ENCODE measurements at places on chromosomes 12 and 14.

DNA sequence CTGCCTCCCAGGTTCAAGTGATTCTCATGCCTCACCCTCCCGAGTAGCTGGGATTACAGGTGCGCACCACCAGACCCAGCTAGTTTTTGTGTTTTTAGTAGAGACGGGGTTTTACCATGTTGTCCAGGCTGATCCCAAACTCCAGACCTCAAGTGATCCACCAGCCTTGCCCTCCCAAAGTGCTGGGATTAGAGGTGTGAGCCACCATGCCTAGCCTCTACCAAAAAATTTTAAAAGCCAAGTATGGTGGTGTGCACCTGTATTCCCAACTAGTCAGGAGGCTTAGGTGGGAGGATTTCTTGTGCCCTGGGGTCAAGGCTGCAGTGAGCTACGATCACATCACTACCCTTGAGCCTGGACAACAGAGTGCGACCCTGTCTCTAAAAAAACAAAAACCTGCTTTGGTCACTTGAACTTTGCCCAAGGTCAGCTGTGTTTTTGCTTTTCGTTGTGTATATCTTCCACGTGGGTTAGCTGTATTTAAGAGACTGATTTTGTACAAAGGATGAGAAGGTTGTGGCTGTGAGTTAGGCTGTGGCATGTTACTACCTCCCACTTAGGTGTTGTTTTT, 12.7 kb downstream of the C12orf76 start:
- DNase-seq = no peak

- DNase-seq = no peak
Observed at GRCh38 chr14:80493620-80494019, 282.3 kb upstream of the DIO2 start.

DNA sequence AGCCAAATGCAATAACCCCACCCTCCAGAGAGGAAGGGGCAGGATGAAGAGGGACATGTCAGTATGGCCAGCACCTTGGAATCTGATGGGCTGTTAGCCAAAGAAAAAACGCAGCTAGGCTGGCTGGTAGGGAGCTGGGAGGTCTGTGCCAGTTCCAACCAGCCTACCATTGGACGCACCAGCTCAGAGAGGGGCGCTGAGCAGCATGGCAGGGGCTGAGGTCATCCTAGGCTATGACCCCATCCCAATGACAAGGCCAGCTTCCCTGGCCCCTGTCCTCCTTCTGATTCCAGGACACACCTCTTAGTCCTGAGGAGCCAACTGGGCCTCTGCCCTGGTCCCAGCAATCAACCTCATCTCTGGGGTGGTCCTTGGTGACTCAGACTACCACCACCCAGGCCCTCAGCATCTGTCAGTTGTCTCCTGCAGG, 12.2 kb downstream of the ACTN1 start:
- DNase-seq = no peak

- DNase-seq = no peak
Observed at GRCh38 chr14:52026901-52027300, 37.6 kb downstream of the RTRAF start.

GRCh38 chr14:74198441-74199234, 40.6 kb upstream of the VSX2 start:
- no peak for DNase-seq

- DNase-seq = no peak
Observed at GRCh38 chr12:71627438-71628002, 36.1 kb downstream of the ZFC3H1 start.

- DNase-seq = peak; percentile 67
Observed at GRCh38 chr12:69900720-69901131, 75.7 kb downstream of the MYRFL start.

GRCh38 chr14:64960762-64961276, 11.3 kb downstream of the RAB15 start:
- no peak for DNase-seq

DNA sequence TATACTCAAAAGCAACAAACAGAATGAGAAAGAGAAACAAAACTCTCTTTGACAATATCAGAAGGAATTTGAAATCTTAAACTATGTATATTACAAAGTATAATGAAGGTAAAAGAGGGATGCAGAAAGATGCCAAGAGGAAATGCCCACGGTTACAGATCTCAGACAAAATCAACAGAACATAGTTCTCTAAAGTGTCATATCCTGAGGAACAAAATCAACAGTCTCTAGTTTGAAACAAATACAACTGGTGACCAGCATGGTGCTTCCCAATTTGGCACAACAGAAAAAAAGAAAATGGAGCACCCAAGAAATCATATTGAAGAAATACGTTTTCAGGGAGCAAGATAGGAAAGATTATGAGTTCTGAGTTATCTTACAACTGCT, 116.5 kb downstream of the METTL25 start:
- DNase-seq = no peak

DNA sequence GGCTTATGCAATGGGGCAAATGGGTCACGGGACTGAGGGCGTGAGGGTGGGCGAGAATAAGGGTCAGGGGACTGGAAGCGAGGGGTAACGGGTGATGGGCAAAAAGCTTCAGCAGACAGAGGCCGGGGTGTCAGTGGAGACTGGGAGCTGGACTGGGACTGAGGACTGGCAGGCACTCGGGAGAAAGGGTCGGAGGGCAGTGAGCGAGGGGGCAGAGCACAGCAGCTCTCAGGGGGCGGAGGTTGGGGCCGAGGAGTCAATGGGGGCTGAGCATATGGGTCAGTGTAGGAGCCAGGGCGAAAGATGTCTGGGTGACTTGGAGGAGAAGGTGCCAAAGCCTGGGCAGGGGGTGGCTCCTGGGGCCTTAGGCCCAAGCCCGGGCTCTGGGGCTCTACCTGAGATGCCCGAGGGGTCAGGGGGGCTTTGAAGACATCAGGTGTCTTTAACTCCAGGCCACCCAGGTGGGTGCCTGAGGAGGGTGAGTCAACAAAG, 20.2 kb downstream of the KMT2D start:
- no peak for DNase-seq

DNA sequence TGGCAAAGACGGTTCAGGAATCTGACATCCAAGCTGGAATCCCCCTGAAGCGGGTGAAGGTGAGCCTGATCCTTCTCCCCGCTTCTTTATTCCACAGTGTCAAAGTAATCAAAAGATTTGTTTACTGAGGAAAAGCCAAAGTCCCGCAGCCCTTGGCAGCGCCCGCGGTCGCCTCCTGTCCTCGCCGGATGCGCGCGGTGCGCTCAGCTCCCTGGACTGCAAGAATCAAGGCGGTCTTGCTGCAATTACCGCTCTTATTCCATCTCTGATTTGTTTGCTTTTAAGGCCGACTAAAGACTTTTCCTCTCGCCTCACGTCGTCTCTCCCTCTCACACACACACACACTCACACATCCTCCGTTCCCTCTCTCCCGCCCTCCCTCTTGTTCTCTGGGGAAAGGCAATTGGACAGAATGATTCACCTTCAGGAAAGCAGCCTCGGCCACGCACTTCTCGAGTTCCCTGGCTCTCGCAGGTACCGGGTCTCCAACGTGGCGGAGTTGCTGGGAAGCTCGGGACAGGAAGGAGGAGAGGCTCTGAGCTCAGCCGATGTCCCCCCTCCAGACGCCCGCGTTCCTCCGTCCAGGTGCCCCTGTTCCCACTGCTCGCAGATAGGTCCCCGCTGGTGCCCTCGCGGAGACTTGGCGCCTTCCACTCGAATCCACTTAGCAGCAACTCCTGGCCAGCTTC, 68.6 kb upstream of the USP15 start:
- no peak for DNase-seq

DNA sequence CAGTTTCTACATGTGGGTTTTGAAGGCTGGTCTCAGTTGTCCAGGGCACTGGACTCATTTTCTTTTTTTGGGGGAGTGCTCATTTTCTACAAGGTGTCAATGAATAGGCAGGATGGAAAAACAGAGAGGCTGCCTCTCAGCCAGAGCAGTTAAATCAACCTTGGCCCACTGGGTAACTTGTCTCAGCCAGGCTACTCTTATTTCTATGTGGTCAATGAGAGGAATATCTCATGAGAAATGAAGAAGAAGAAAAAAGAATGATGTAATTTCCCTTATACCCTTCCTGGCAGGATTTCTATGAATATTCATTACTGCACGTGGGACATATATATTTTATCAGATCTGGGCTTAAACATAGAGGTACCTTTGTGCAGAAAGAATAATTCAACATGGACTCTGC, 155.2 kb upstream of the E2F7 start:
- DNase-seq = no peak

- no peak for DNase-seq
Observed at GRCh38 chr12:85531341-85531740, 251.3 kb downstream of the ALX1 start.

DNA sequence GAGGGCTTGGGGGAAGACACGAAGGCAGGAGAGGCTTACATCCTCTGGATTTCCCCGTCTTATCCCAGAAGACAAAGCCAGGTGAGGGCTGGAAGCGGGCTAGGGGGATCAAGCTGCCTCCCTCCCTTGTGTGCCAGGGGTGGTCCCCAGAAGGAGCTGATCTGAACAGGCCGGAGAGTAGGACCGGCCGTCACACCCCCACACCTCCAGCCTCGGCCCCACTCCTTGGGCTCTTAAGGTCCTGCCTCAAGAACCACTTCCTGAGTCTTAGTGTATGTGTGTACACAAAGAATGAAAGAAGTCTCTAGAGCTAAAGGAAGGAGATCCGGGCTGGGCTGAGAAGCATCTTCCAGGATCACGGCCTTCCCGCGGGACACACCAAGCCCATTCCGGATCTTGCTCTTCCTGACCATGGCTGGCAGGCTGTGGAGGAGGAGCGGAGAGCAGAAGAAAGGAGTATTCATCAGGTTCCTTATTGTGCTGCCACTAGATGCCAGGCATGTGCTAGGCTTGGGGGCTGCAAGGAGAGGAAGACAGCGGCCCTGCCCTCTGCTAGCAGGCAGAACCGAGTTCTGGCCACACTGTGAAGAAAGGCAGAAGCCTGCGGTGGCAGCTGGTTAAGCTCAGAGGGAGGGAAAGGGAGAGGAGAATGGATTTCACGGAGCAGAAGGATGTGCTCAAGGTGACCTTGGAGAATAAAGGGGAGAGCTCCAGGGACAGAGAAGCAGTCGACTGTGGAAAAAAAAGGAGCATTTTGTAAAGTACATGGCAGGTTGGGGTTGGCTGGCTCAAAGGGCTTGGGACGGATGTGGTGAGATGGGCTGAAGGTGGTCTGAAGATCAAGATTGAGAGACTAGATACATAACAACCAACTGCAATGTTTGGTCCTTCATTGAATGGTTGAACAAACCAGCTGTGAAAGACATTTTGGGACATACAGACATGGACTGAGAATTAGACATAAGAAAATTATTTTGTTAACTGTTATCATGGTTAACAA, 1.3 kb upstream of the CD63 start:
- DNase-seq = no peak

- DNase-seq = no peak
Observed at GRCh38 chr12:57224973-57225679, 4.4 kb upstream of the SHMT2 start.

- no peak for DNase-seq
Observed at GRCh38 chr12:82650627-82651337, 35.9 kb upstream of the TMTC2 start.

GRCh38 chr12:537772-538171, 78.0 kb downstream of the B4GALNT3 start:
- DNase-seq = no peak

DNA sequence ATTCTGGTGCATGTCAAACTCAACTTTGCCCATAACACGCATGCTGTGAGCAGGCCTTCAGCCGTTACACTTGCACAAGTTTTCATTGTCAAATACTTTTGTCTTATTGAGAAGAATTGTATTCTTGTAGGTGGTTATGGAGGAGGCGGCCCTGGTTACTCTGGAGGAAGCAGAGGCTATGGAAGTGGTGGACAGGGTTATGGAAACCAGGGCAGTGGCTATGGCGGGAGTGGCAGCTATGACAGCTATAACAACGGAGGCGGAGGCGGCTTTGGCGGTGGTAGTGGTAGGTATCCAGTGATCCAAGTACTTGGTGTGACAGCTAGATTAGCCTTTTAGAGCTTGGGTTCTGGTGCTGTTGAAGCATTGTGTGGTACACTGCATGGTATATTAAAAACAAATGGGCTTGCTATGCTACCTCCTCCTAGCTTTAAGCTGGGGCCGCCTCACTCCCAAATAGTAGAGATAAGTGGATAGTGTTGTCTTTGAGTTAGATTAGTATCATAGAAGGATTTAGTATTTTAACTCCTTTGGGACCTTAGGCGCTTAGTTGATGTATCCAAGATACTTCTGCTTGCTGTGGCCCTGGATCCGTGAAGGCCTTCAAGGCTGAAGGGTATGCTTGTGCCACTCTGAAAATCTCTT, 2.5 kb downstream of the HNRNPA1 start:
- no peak for DNase-seq

DNA sequence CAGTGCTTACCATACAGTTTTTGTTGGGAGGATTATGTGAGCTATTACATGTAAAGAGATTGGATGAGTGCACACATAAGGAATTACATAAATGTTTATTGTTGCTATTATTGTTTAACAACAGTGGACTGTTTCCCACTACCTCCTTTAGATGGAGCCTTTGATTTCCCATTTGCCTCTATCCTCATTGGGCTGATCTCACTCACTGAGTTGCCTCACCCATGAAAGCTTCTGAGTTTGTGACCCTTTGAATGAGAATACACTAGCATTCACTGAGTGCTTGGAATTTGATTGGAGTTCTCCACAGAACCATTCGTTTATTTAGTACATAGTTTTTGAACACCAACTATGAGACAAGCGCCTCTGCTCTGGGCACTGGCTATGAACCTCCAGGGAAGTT, 121.0 kb downstream of the HELB start:
- no peak for DNase-seq

All from left renal pelvis (tissue), 4 donors.